ENCODE measurements at places on chromosomes 3 and 15. TPM values are rescaled to one million over a fixed set of nuclear protein-coding genes. Genes with fewer than 3 reads are reported as not detected.

- H3K4me1 ChIP-seq = no peaks in the 10 kb centered on the region
- H3K4me3 ChIP-seq = no peak overlapping the region
- DNase-seq = no peak
Observed at GRCh38 chr3:184218814-184219213, 10.6 kb upstream of the VWA5B2 start.

GRCh38 chr15:39270934-39271333, 309.9 kb upstream of the THBS1 start:
- H3K4me3 ChIP-seq = no peak overlapping the region
- peaks cover 15% of the 10 kb centered on the region for H3K27me3 ChIP-seq
- no peaks in the 10 kb centered on the region for H3K4me1 ChIP-seq
- no peak overlapping the region for H3K27ac ChIP-seq
- DNase-seq = no peak

DNA sequence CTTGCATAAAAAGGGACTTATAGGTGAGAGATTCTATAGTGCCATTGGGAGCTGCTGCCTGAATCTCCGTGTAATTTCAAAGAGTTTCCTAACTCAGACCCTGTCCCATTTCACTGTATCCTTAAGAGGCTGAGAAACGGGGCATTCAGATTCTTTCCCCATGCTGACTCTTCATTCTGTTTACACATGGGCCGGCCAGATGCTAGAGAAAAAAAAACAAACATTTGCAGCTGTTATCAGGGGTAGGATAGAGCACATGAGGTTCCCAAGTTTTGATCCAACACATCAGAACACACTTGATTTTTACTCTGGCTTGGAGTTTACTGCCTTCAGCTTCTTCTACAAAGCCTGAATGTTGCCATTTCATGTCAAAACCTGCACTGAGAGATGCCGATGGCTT, 215.9 kb upstream of the TPRG1 start:
- H3K27me3 ChIP-seq = peaks cover 4% of the 10 kb centered on the region
- no peak overlapping the region for H3K4me3 ChIP-seq
- no peak for DNase-seq
- no peak overlapping the region for H3K27ac ChIP-seq
- H3K4me1 ChIP-seq = peaks cover 7% of the 10 kb centered on the region

DNA sequence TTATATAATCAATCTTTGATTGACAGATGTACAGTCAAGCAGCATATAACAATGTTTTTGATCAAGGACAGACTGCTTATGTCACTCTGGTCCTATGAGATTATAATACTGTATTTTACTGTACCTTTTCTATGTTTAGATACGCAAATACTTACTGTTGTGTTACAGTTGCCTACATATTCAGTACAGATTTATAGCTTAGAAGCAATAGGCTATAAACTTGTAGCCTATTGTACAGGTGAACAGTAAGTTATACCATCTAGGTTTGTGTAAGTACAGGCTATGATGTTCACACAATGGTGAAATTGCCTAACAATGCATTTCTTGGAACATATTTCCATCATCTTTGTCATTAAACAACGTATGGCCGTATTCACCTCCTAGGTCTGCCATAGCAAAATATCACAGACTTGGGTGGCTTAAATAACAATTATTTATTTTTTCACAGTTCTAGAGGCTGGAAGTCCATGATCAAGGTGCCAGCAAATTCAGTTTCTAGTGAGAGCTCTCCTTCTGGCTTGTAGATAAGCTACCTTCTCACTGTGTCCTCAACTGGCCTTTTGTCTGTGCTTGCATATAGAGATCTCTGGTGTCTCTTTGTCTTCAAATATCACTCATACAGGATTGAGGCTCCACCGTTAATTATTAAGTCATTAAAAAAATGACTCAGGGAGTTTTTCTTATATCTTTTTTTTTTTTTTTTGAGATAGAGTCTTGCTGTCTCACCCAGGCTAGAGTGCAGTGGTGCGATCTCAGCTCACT, 89.1 kb downstream of the EBLN2 start:
- no peak overlapping the region for H3K4me3 ChIP-seq
- no peak overlapping the region for H3K27ac ChIP-seq
- DNase-seq = no peak
- H3K4me1 ChIP-seq = peaks cover 31% of the 10 kb centered on the region
- H3K27me3 ChIP-seq = no peaks in the 10 kb centered on the region

DNA sequence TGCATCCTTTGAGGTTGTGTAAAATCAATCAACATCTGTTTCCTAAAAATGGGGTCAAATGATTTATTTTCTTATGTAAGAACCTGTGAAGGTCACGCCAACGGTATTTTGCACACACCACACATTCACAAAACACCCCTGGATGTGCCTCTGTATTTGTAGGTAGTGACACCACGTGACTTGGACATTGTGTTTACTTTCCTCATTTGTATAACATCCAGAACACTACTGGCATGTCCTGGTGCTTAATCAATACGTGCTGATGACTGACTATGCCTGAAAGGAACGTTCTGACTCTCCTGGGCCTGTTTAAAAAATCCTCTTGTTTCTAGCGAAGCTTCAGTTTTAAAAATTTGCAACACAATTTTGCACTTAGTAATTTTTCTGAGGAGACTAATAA, 3.4 kb upstream of the TAFA4 start:
- no peak for DNase-seq
- H3K36me3 ChIP-seq = no peaks in the 10 kb centered on the region
- H3K27ac ChIP-seq = no peak overlapping the region
- H3K4me1 ChIP-seq = no peaks in the 10 kb centered on the region
- peaks cover 55% of the 10 kb centered on the region for H3K27me3 ChIP-seq

- H3K36me3 ChIP-seq = no peaks in the 10 kb centered on the region
- H3K27me3 ChIP-seq = no peaks in the 10 kb centered on the region
- no peak for DNase-seq
- H3K27ac ChIP-seq = no peak overlapping the region
Observed at GRCh38 chr3:52352566-52352965, 36.4 kb downstream of the DNAH1 start.

The ALPK3 gene
- 9.6 TPM for total RNA-seq

The KLHL6 gene
- total RNA-seq = not detected

The MYZAP gene
- 9.9 TPM for total RNA-seq

The GABRB3 gene
- total RNA-seq = 25.7 TPM

The LRRC2 gene
- total RNA-seq = 0.31 TPM

The SOX2 gene
- 20.5 TPM for total RNA-seq

The GOLGA6D gene
- 0.19 TPM for total RNA-seq
